ENCODE measurements at places on chromosomes 3 and 15.

- DNase-seq, result no peak
Observed at GRCh38 chr3:11995120-11995519, 9.1 kb upstream of the SYN2 start.

DNA sequence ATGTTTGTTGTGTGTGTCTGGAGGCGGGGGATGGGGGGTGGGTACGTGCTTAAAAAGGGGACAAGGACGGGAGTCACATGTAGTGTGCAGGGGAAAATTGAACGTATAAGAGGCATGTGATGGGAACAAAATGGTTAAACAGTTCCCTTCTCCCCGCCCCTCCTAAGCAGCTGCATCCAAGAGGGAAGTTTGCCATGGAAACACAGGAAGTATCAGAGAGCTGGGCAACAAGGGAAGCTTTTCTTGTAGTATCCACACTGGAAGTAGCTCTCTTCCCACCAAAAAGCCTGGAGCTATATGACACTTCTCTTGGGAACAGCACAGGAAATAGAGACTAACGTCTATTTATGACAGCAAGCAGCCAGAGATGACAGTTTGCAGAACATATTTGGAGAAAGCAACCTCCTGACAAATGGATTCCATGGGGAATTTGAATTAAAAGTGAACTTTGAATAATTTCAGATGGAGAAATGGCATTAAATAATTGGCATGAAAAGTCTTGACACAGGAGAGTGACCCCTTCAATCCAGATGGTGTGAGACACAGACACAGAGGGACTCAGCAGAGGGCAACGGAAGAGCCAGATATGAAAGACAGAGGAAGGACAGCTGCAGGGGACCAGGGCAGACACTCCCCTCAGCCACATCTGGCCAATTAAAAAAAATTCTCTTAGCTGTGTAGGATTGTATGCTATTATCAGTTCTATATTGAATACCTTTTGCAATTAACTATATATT is 294.2 kb upstream of the TBL1XR1 start:
- DNase-seq, result no peak

DNA sequence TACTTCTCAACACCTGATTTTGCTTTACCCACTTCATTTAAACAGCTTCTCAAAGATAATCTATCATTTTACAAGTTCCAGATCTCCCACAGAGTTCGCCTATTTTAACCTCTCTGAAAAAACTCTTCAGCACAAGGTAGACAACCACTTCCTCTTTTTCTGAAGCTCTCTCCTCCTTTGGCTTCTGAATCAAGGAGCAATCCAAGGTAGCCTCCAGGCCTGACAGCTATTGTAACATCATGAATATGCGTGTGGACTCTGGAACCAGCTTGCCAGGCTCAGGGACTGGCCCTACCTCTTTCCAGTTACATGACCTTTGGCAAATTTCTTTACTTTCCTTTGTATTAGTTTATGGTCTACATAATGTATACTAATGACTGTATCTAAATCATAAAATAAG is 405.9 kb upstream of the ZNF385D start:
- DNase-seq, result no peak

DNA sequence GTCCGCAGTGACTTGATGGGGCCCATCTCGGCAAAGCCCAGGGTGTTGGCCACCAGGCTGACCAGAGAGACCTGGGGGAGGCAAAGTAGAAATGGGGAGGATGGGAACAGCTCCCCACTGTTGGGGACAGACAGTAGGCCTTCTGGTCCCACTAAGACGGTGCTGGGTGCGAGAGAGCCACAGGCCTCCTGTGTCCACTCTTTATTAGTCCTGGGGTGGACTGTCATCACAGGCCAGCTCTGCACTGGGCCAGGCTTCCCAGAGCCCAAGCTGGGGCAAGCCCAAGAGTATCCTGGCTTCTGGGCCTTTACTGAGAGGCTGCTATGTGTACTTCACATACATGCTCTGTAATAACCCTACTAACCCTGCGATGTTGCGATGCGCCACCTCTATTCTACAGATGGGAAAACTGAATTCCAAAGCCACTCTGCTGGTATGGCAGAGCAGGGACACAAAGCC is 66.4 kb downstream of the EXOG start:
- no peak for DNase-seq

GRCh38 chr3:43036621-43037423 is 57.7 kb downstream of the GASK1A start:
- no peak for DNase-seq

- DNase-seq, result no peak
Observed at GRCh38 chr3:62604298-62604697, 230.9 kb upstream of the FEZF2 start.

DNA sequence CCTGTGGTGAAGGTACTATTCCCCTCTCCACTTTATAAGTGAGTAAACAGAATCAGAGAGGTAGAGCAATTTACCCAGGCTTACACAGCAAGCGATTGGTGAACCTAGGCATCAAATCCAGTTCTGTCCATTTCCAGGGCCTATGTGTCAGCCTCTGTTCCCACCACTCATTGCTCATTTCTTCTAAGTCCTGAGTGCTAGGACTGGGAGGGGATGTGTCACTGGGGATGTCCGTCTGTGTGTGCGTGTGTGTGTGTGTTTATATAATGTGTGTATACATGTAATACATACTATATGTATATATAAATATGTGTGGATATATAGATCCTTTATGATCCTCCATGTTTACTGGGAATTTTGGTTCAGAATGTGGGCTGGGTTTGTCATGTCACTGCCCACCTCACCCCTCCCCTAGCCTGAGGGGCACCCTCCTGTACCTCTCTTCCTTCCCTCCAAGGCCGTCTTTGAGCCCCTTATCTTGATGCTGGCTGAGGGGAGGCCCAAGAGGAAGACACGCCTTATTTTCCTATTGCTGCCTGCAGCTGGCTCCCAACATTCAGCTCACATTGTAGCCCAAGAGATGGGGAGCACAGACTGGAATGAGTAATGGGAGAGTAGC is 2.1 kb downstream of the TMEM43 start:
- no peak for DNase-seq

GRCh38 chr3:127848131-127849129 is 26.1 kb upstream of the MGLL start:
- DNase-seq, result no peak

DNA sequence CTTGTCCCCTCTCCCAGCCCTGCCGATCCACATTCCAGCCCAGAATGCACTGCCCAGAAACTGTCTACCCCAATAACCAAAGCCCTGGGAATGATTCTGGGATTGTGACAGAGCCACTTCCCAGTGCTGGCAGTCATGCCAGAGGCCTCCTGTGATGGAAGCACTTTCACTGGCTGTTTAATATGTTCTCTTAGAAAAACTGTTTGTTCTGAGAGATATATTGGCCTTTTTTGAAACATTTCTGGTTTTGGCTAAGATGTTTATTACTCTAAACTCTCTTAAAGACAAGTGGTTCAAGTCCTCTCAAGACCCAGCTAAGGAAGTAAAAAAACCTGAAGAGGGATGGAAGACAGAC is 74.0 kb upstream of the HACD2 start:
- DNase-seq, result no peak

- DNase-seq, result no peak
Observed at GRCh38 chr15:101361418-101361817, 66.4 kb upstream of the SNRPA1 start.

DNA sequence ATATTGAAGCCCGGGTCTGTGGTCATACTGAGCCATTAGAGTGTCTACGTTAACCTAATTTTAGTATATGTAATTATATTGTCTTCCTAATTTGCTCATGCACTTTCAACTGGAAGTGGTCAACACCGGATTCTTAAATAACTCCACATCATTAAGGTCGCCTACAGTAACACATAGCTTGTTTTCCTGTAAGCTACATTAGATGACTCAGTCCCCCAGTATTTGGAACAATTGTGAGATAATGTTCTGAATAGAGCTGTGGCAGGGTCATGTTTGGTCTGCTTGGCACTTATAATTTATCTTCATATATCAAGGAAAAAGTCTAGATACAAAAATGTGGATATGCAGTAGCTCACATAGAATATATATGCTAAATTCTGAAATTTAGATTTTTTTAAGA is 486.2 kb downstream of the IGSF11 start:
- DNase-seq, result no peak

GRCh38 chr15:31331389-31331788 is 4.8 kb downstream of the KLF13 start:
- no peak for DNase-seq

DNA sequence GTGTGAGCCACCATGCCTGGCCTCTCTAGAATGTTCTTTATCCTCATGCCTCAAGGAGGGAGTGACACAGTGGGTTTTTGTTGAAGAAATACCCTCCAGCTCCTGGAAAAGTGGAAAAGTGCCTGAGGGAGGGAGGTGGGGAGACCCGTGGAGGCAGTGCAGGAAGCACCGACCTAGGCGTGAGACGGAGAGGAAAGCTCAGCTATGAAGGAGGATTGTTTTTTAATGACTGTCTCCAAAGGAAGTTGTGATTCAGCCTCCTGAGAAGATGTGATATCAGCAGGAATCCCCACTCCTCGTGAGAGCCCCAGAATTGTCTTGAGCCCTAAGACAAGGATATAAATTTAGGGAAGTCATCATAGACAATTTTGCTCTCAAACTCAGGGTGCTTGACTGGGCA is 21.7 kb downstream of the RPLP1 start:
- DNase-seq, result no peak

DNA sequence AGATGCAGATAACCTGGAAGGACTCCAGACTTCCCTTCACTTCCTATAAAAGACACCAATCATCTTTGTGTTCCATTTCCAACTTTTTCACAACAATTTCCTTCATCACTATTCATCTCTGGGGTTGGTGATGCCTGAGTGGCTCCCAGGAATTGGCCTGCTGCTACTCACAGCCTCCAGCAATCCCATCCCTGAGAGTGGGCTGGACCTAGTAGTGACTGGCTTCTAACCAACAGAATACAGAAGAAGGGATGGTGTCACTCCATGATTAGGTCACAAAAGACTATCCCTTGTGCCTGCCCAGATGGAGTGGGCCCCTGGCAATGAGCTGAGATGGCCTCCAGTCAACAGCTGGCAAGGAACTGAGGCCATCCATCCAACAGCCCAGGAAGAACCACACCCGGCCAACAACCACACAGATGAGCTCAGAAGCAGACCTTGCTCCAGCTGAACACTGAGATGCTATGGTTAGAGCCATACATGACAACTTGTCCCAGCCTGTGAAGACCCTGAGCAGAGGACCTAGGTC is 20.9 kb downstream of the OCA2 start:
- no peak for DNase-seq

GRCh38 chr15:37057831-37058230 is 42.5 kb downstream of the MEIS2 start:
- DNase-seq, result no peak

- no peak for DNase-seq
Observed at GRCh38 chr3:38364721-38365400, 18.3 kb downstream of the XYLB start.

DNA sequence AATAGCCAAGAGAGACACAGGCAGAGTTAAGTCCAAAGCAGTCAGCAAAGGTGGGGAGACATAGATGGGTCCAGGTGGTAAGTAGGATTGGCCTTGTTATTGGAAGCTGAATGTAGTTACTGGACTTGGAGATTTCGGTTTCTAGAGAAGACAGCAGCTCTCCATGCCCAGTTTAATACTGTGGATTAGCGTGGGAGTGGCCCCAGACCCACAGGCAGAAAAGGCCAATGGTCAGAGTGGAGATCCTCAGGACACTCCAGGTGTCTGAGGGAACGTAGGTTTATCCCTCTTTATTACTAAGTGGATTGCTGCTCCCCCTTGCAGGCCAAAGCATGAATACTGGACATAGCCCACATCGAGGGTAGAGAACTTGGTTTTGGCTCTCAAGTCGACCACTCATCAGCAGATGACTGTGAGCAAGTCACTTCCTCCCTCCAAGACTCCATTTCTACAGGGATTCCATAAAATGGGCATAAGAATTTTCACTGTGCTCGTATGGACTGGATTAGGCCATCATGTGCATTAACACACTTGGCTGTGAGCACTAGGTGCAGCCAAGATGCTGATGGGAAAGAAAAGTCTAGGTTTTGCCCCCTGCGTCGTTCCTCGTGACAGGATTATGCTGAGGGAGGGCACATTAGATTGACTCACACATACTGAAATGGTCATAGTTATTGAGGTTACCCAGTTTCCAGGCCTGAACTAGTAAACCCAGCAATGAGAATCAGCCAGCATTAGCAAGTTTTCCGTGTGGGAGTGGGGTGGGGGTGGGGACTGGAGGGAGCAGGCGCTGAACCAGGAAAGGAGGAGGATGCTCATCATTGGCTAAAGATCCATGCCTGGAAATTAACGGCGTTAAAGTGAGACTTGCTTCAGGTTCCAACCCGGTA is 225.2 kb upstream of the TPRG1 start:
- no peak for DNase-seq

DNA sequence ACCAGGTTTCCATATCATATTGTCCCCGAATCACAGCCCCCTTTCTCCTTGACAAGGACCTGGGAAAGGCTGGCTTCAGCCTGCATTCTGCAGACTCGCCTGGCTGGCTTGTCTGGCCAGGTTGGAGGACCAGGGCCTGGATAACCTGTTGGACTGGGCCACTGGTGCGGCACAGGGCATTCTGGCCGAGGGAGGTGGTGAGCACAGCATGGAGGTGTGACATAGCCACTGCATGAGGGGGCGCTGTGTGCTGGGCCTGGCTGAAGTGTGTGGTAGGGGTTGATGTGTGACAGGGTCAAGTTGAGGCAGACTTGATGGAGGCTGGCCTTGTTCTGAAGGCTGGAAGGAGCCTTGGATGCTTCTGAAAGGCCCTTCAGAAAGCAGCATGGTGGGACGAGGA is 2.9 kb downstream of the ESYT3 start:
- no peak for DNase-seq

GRCh38 chr15:77094397-77095030 is 23.6 kb upstream of the TSPAN3 start:
- no peak for DNase-seq

GRCh38 chr3:193124861-193125260 is 116.2 kb upstream of the PLAAT1 start:
- DNase-seq, result no peak

DNA sequence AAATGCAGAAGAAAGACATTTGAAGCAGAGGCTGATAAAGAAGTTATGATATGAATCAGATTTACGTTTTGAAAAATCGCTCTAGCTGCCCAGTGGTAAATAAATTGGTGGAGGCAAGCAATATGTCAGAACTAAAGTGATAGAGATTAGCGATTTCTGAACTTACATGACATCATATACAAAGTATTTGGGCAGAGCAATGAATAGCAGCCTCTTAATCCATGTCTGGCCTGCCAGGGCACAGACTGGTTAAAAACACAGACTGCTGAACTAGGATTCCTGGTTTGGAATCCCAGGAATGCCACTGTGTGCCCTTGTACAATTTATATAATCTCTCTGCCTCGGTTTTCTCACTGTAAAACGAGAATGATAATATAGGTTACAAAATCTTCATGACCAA is 243.1 kb upstream of the SETMAR start:
- DNase-seq, result no peak

DNA sequence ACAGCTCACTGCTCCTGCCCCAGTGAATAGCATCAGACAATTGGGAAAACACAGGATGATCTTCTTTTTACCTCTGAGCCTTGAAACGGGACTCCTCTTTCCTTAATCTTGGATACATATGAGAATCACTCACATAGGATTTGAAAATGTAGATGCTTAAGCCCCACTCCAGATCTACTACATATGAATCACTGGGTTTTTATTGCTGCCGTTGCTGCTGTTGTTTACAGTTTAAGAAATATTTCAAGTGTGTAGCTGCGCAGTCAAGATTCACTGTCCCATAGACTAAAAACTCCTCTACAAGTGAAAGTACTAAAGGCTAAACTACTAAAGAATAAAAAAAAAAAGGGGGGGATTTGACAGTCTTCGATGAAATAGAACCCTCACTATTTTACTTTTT is 765.9 kb downstream of the NTRK3 start:
- DNase-seq, result no peak
